ENCODE measurements at places on chromosomes 5 and 9.

DNA sequence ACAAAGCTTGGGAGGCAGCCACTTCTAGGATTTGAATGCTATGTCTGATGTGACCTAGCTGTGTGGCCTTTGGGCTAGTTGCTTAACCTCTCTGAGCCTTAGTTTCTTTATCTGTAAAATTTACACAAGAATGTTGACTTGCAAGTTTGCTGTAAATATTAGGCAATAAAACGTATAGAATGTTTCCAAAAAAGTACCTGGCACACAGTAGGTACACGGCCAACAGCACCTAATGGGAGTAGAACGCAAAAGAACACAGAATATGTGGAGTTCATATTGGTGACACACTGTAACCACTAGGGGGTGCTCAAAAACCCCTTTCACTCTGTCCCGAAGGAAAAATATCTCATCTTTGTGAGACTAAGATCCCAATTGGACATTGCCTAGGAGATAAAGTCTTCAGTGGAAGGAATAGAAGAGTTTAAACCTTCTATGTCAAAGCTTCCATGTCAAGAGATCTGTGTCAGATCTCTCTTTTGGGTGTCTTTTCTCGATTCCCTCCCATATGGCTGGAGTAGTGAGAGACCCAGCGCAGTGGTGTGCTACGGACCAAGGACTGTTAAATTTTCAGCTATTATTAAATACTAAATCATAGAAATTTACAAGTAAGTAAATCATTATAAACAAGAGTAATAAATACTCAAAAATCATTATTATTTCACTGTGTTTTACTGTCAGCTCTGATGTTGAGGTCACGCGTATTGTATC lies 145.4 kb upstream of the RAD23B start:
- DNase-seq, result peak; percentile 60

DNA sequence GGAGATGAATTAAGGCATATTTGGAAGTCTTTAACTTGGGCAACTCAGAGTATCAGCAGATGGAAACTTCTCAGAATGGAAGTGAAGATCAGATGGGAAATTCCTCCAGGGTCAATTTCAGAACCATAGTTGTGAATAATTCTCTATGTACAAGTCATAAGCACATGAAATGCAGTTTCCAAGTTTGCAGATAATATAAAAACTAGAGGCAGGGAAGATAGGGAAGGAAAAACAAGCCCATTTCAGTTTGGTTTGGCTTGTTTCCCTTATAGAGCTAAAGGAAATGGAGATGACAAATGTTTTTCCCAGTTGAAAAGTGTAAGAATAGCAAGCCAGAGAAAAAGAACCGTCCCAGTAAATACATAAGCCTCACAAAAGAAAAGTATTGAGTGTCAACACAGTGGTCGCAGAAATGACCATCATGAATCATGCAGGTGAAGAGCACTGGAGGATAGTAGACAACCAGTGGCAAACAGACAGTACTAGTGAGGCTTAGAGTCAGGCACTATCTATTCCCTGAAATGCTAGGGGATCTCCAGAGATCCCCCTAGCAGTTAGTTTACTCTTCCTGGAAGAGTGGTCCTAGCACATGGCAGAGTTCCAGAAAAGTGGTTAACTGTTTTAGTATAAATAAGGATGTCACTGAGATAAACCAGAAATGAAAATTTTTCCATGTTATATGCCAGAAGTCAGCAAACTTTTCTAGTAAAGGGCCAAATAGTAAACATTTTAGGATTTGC lies 245.9 kb downstream of the SAXO1 start:
- DNase-seq, result peak; percentile 73

DNA sequence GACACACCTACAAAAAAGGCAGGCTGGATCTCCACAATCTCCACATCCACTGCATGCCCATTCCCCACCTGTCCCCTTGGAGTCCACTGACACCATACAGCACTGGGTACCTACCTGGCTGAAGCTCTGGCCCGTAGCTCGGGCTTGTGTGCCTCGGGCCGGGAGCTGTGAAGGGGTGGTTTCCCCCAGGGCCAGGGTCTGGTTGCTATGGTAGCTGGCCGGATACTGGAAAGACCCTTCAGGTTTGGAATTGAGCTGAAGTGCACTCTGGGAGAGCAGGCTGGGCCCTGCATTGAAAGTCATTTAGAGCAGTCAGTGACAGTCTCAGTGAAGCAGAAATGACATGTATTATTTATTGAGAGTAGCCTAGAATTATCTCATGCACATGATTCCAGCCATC lies 507.3 kb downstream of the CTNND2 start:
- no peak for DNase-seq

- DNase-seq, result peak; percentile 14
Measured at GRCh38 chr5:24773261-24773660, 128.5 kb upstream of the CDH10 start.

- no peak for DNase-seq
Measured at GRCh38 chr5:14413331-14413750, 168.3 kb upstream of the OTULINL start.

- no peak for DNase-seq
Measured at GRCh38 chr5:72434781-72435437, 72.3 kb downstream of the ZNF366 start.

DNA sequence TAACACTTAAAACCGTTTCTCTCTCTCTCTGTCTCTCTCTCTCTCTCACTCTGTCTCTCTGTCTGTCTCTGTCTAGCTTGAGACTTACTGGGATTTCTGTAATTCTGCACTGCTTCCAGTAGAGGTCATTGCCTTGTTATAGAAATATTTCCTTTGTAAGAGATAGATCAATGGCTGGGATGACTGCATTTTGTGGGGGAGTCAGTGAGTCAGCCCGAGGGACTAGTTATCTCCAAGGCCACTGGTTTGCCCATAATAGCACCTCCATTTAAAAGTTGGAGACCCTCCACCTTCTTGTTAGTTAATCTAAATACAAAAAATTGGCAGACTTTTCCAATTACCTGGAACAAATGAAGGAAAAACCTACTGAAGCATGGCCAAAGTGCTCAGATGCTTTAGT lies 547.2 kb downstream of the LRRC70 start:
- DNase-seq, result peak; percentile 73

DNA sequence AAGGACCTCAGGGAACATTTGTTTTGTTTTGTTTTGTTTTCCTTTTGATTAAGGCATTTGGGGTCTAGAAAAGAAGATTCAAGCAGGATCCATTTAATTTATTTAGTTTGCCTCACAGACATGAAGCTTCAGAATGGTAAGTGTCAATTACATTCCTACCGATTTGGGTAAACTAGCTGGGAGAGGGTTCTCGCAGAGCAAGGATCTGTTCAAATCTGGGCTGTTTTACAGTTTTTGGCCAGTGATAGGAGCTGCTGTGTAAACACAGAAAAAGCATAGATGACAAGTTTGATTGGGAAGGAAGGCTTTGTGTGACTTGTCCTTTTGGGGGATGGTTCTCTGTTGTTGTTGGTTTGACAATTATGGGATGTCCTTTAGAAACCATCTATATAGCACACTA lies 470.3 kb upstream of the WWC1 start:
- DNase-seq, result no peak

- no peak for DNase-seq
Measured at GRCh38 chr5:132468656-132469379, 21.8 kb downstream of the IRF1 start.

- DNase-seq, result peak; percentile 91
Measured at GRCh38 chr5:82147860-82148573, 130.1 kb downstream of the RPS23 start.

DNA sequence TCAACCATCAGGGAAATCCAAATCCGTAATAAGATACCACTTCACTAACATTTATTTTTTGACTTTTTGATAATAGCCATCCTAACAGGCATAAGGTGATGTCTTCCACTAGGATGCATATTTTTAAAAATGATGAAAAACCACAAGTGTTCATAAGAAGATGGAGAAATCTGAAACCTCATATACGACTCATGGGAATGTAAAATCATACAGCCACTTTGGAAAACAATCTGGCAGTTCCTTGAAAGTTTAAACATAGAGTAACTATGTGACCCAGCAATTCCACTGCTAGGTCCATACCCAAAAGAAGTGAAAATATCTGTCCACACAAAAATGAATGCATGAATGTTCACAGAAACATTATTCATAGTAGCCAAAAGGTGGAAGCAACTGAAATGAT lies 431.0 kb downstream of the ENC1 start:
- no peak for DNase-seq

- peak; percentile 96 for DNase-seq
Measured at GRCh38 chr5:149561848-149562247, 10.6 kb upstream of the CSNK1A1 start.

DNA sequence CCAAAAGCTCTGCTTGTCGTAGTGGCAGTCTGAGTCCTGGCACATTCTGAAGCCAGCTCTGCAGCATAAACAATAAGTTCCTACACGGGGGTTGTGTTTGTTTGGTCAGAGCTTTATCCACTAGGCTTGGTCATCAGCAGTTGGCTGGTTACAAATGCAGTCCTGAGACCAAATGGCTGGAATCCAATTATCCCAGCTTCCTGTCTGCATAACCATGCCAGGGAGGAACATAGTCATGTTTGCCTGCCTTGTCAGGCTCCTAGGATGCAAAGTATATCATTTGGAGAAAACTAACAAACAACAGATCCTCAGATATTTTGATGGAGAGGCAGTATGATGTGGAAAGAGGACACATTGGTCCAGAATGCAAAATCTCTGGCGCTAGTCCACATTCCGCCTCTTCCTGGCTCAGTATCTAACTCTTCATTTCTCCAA lies 85.8 kb downstream of the FBXO38 start:
- DNase-seq, result peak; percentile 91

DNA sequence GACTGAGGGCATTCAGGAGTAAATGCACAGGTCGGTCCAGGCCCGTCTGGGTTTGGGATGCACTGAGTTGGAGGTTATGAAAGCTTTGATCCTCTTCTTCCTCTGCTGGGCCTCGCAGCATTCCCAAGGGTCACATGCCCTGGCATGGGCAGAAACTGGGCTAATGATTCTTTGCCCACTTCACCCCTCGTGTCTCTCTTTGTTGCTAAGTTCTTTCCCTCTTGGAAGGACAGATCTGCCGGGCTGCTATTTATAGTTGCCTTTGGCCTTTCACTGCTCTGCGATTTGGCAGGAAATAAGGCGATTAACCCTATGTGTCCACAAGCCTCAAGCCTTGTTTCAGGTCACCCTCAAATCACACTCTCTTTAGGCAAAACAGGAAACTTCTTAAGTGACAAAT lies 66.9 kb downstream of the ENTREP1 start:
- no peak for DNase-seq

- no peak for DNase-seq
Measured at GRCh38 chr9:76323490-76323889, 70.7 kb downstream of the RFK start.

GRCh38 chr9:97852399-97853055 lies 499 bp upstream of the FOXE1 start:
- DNase-seq, result no peak

DNA sequence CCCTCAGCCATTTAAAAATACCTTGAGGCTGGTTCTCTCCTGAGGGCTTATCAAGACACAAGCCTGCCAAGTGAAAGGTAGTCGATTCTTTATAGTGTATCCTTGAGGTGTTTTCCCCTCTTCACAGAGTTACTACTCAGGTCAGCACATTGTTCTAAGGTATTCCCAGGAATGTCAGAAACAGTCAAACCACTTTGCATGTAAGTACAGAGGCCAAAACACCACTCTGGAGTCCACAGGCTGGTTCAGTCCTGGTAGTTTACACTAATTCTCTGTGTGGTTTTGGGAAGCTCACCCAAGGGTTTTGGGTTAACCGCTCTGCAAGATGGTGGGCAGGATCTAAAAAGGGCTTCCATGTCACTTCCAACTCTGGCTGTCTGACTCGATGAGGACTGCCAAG lies 162.3 kb upstream of the PPP2R2B start:
- no peak for DNase-seq

- DNase-seq, result no peak
Measured at GRCh38 chr5:43704243-43704642, 101.3 kb downstream of the NNT start.

DNA sequence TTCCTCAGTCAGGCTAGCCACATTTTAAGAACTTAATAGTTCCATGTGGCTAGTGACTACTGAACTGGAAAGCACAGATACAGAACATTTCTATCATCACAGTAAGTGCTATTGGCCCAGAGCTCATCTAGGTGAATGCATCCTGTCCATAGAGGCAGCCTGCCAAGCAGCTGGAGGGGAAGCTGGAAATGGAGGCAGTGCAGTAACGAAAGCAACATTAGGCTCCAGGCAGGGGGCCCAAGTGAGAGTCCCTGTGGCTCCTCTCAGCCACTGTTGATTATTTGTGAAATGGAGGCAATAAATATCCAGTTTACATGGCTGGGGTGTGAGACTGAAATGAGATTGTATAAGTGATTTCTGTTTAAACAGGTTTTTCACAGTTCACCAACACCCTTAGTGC lies 227.2 kb upstream of the KLF9 start:
- DNase-seq, result no peak

DNA sequence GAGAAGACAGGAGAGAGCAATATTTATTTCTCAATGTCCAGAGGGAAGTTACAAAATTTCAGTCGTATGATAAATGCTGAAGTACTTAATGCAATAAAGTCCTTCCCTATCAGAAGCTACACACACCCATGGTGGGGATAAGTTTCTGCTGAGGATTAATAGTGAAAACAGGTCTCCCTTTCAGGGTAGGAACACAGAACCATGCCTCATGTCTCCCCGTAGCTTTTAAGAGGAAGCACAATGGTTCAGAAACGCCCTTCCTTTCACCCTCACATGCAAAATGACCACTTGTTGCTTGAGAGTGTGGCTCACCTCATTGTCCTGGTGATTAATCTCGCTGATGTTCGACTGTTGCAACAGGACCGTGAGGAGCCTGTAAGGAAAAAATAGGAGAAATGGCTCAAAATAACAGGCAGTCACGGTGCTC lies 73.6 kb downstream of the ANKRD55 start:
- peak; percentile 36 for DNase-seq

DNA sequence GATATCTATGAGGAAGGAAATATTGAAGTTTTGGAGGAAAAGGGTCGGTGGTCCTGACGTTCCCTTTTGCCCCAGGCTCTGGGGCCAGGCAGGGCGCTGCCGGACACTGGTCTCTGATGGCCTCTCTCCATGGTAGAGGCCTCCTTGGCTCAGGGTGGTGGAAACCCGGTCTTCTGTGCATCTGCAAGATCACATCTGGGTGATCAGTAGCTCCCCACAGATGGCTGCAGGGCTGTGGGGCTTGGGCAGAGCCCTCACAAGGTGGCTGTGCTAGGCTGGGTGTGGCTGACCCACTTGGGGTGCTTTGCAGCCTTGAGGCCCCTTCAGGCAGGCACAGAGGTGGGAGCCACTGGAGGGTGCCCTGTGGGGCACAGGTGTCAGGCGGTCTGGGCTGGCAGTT lies 53.9 kb upstream of the RNU6ATAC start:
- DNase-seq, result no peak

GRCh38 chr9:880725-881124 lies 39.2 kb downstream of the DMRT1 start:
- DNase-seq, result no peak

Data from fibroblast of pulmonary artery (primary cell).